ENCODE measurements at places on chromosomes 4 and X. TPM values are rescaled to one million over a fixed set of nuclear protein-coding genes. Genes with fewer than 3 reads are reported as not detected.

DNA sequence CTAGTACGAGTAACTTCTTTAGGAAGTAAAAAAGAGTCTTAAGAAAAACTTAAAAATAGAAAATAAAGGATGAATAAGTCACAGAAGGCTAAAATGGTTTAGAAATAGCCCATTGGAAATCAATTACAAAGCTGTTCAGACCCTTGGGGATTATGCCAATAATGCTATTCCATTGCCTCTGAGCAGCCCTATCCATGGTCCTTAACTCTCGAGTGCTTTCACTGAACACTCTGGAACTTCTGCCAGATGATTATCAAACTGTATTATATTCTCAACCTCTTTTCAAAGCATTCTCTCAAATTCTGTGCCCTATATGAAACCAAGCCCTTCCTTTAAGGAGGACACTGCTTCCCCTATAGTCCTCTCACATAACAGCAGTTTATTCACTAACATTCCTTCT is 17.0 kb downstream of the SLC9B1 start:
- no peak for DNase-seq
- no peaks in the 10 kb centered on the region for H3K27me3 ChIP-seq

TRPC3 gene
- total RNA-seq, result 0.24 TPM

DNA sequence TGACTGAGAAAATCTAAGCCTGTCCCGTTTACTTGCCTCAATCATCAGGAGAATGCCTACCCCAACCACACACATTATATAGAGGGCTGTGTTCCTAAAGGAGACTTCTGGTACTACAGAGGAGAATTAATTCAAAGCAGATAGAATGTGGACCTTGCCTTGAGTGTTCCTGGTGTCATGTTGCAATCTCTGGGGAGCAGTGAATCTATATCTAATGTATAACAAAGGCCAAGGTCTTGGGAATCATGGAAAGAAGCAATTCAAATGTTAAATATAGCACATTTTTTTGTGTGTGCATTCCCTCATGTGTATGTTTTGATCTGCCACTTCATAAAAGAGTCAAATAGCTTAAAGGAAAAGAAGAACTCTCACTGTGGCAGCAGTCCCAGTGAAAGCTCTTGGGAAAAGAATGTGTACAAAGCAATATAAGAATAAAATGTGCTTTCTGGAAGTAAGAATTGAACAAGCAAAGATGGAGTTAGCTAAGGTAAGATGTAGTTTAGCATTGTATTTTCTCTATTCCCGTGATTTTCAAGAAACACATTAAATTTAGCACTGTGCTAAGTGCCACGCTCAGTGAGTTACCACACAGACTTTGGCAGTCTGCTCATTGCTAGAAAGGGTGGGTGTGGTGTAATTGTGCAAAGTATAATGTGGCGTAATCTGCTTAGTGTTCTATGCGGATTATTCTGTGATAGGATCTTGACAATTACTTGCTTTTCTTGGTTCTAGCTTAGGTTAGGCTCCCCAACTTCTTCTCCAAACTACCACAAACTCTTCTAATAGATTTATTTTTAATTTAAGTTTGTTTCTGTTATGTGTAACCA is 13.7 kb downstream of the ADH6 start:
- no peaks in the 10 kb centered on the region for H3K4me1 ChIP-seq
- no peak for DNase-seq
- no peak overlapping the region for H3K4me3 ChIP-seq
- H3K27me3 ChIP-seq, result no peaks in the 10 kb centered on the region
- H3K36me3 ChIP-seq, result no peaks in the 10 kb centered on the region

DNA sequence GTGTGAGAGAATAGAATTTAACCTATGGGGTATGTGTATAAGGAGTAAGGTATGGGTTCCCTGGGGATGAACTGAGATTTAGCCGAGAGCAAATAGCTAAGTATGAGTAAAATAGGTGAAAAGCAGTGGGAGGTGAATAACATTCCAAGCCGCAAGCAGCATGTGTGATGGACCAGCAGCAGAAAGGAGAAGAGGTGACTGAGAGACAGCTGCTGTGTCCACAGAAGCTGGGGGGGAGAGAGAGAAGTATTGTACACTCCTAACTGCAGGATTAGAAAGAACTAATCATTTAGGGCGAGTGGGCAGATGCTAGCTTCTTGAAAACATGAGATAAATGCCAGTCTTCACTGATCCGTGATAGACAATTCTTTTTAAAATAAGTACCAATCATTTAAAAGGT is 296.0 kb downstream of the KLHL4 start:
- H3K36me3 ChIP-seq, result no peaks in the 10 kb centered on the region
- no peak for DNase-seq
- H3K27me3 ChIP-seq, result no peaks in the 10 kb centered on the region

GRCh38 chr4:153748378-153748777 is 11.4 kb downstream of the RNF175 start:
- no peaks in the 10 kb centered on the region for H3K36me3 ChIP-seq
- no peaks in the 10 kb centered on the region for H3K4me1 ChIP-seq
- H3K27me3 ChIP-seq, result no peaks in the 10 kb centered on the region
- no peak for DNase-seq
- H3K4me3 ChIP-seq, result no peak overlapping the region

Data from thymus (tissue), 14 donors.